A549 (cell line): ENCODE measurements at places on chromosomes 6 and 20.

- no peak for DNase-seq
Observed at GRCh38 chr6:108916026-108916686, 67.9 kb downstream of the ARMC2 start.

- DNase-seq, result no peak
Observed at GRCh38 chr6:31267651-31268368, 4.1 kb downstream of the HLA-C start.

GRCh38 chr6:44656691-44657090, 269.2 kb downstream of the CDC5L start:
- no peak for DNase-seq

- DNase-seq, result no peak
Observed at GRCh38 chr6:157090736-157091135, 232.6 kb downstream of the TMEM242 start.

DNA sequence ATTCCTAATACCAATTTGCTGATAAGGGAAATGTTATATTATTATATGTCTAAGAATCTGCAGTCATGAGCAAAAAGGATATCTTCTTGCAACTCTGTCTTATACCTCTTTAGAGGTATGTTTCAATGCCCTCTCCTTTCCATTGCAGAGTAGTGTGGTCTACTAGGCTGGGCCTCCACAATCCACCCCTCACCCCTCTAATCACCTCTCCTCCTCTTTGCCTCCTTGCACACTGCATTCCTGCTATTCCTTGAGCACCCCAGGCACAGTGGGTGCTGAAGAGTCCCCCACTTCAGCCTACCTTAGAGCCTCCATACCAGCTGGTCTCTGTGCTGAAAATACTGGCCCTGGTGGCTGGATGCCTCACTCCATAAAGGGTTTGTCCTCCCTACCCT, 26.9 kb downstream of the ARMC2 start:
- DNase-seq, result no peak
